ENCODE measurements at places on chromosomes 3 and 15.

GRCh38 chr15:91897585-91898372 is 44.3 kb downstream of the SLCO3A1 start:
- no peak for DNase-seq

DNA sequence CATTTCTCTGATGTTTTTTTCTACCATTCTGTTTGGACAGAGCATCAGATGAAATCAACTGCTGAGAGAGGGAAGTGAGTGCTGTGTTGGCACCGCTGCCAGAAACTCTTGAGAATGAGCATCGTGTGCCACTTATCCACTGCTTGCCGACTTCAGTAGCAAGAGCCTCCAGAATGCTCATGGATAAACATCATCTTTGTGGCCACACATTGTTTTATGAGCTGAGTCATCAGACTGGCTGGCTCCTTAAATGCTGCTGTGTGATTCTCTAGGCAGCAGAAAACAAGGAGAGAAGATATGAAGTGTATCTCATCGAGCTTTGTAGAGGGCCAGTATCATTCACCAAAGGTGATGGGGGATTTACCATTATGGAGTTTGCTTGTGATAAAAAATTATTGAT is 3.4 kb upstream of the DOCK3 start:
- no peak for DNase-seq

DNA sequence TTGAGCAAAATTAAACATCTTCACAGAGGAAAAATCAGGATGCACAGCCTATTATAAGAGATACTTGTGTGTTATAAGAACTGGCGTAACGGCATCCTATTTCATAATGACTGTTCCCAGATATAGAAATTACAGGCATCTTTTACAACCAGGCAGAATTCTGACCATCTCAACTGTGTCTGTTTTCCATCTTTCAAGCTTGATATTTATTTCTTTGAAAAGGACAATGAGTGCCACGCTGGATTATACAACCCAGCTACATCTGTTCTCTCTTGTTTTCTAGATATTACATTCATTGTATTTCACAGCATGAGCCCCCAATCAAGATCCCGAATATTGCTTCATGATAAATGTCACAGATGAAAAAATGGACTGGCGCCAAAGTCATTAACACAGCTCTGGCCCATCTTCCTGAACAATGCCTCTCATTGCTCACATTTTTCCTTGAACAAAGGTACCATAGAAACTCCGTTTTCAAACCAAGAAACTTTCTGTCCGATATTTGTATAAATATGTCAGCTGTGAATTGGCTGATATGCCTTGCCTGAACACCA is 420.6 kb downstream of the TBL1XR1 start:
- DNase-seq = no peak

- DNase-seq = no peak
Observed at GRCh38 chr3:69535613-69536012, 149.7 kb upstream of the FRMD4B start.

- peak; percentile 61 for DNase-seq
Observed at GRCh38 chr3:49020330-49021212, 1.4 kb upstream of the NDUFAF3 start.
